ENCODE measurements at places on chromosomes 2 and 18.

- no peak for DNase-seq
Observed at GRCh38 chr18:8868276-8868675, 162.9 kb downstream of the MTCL1 start.

GRCh38 chr2:133773854-133774653, 205.8 kb upstream of the NCKAP5 start:
- no peak for DNase-seq

- peak; percentile 65 for DNase-seq
Observed at GRCh38 chr2:64488050-64488974, 34.4 kb downstream of the LGALSL start.

GRCh38 chr18:13973061-13973575, 57.8 kb upstream of the MC2R start:
- DNase-seq = no peak
